H4 (cell line): ENCODE measurements at places on chromosomes 11 and 22. TPM values are rescaled to one million over a fixed set of nuclear protein-coding genes. Genes with fewer than 3 reads are reported as not detected.

- no peak for DNase-seq
Observed at GRCh38 chr11:2812371-2812991, 73.1 kb downstream of the CDKN1C start.

GRCh38 chr11:12483604-12484003 is 106.2 kb downstream of the PARVA start:
- no peak for DNase-seq

Gene RAPSN
- total RNA-seq, result not detected in 2 replicates

Gene TMEM138
- 48.5 and 62.5 TPM in 2 replicates for total RNA-seq

- no peak for DNase-seq
Observed at GRCh38 chr11:14768526-14769188, 123.4 kb downstream of the CYP2R1 start.

DNA sequence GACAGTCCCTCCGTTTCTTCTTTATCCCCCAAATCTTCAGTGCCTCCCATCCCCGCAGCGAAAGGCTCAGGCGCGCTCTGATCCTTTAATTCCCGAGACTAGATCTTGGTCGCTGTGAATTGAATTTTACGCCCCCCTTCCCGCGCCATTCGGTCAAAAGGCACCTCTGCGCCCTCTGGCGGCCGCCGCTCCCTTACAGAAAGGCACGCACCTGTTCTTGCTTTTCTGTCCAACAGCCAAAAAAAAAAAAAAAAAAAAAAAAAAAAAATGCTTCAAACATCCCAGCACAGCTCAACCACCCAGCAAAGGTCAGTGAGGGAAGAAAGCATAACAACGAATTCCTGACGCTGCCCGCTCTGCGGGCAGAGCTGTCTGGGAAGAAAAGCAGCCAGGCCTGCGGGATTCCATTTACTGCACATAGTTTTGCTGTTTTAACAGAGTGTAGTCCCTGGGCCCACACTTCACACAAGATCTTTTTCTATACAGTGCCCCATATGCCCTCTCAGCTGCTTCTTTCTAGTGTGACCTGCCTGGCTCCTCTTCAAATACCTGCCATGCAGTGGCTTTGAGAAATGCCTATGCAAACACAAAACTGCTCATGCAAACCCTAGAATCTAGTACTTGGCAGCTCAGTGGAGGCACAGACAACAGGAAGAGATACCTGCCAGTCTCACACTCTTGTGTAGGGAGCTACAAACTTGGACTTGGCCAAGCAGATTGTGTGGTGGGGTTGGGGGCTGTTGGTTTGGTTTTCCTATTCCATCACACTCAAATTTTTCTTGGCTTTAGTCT is 1.3 kb upstream of the ESAM start:
- peak; percentile 36 for DNase-seq

DNA sequence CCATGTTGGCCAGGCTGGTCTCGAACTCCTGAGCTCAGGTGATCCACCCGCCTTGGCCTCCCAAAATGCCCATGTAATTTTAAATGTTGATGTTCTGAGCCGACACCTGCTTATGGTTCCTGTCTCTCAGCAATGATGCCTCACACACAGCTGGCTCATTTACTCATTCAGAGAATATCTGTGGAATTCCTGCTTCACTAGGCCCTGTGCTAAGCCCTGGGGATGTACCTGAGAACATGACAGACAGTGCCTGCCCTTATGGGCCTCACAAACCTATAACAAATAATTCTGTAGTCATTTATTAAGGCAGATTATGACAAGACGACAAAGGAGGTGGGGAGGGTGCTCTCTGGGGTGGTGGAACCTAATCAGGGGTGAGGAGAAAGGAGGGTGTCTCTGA is 93.7 kb downstream of the PRR5L start:
- DNase-seq, result no peak

- no peak for DNase-seq
Observed at GRCh38 chr22:25078591-25078990, 121.1 kb upstream of the CRYBB3 start.

GRCh38 chr22:40183029-40183581 is 5.4 kb downstream of the TNRC6B start:
- peak; percentile 78 for DNase-seq

- DNase-seq, result peak; percentile 82
Observed at GRCh38 chr11:33987975-33988580, 63.5 kb upstream of the CAPRIN1 start.

Gene FRMD8
- total RNA-seq, result 16.3 and 37.3 TPM in 2 replicates

- DNase-seq, result no peak
Observed at GRCh38 chr11:9576701-9577381, 3.4 kb downstream of the WEE1 start.

- DNase-seq, result no peak
Observed at GRCh38 chr11:15801616-15802015, 554.7 kb downstream of the SOX6 start.

DNA sequence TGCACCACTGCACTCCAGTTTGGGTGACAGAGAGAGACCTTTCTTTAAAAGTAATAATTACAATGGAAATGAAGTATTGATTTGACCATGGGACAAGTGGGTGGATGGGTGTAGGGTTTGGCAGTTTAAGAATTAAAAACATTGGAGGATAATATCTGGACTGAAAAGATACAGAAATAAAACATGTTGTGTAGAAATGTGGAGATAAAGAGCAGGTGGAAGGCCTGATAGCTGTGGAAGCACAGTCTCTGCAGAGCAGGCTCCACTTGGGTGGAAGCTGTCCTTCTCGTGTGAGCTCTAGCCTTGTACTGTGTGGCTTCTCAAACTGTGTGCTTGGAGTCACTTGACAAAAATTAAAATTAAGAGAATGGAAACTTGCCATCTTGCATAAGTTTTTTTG is 25.6 kb downstream of the APLP2 start:
- no peak for DNase-seq

Gene MLC1
- 1.4 and 3.3 TPM in 2 replicates for total RNA-seq

DNA sequence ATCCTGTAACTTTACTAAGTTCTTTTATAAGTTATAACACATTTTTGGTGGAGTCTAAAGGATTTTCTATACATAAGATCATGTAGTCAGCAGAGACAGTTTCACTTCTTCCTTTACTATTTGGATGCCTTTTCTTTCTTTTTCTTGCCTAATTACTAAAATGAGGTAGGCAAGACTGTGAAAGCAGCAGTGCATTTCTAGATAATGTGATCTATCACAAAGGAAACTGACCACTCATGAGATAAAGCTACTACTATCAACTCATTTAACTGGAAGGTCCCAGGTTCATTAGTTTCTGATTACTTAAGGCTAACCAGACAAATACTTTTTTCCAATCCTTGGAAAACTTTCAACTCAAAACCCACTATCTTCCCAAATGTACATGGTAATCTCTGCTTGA is 196.2 kb upstream of the E2F8 start:
- DNase-seq, result no peak

DNA sequence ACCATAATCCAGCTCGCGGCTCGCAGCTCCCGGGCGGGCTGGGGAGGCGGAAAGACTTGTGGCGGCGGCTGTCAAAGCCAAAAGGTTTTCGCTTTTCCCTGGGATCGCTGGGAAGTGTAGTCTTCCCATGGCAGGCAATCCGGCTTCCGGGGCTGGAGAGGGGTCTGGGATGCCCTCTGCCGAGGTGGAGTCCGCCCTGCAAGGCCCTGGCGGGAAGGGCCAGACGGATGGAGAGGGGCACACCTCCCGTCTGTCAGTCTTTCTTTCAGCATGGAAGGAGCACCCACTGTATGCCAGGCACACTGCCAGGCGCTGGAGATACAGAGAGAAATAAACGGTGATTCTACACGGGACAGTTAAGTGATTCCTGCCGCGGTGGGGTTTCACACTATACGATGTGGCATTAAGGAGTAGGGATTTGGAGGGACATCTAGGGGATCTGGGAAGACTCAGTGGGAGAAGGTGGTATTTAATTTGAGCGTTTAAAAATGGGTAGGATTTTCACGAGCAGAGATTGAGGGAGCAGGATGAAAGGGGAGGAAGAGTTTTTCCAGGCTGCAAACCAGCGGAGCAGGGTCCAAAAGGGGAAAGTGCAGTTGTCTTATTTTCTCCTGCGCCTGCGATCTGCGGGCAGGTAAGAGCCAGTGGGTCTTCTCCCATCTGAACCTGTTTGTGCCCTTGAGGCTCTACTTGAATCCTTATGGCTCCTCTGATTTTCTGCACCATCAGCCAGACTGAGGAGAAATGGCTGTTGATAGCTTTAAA is at the start of gene BACE1:
Gene BACE1, minus strand, starts transcription at position 60 of the 765 bp plus-strand sequence. CDS start 461 bp downstream, outside the sequence.
- peak; percentile 80 for DNase-seq

Gene PRG3
- not detected in 2 replicates for total RNA-seq

Gene TRIM6
- total RNA-seq, result 6.4 and 11.2 TPM in 2 replicates

DNA sequence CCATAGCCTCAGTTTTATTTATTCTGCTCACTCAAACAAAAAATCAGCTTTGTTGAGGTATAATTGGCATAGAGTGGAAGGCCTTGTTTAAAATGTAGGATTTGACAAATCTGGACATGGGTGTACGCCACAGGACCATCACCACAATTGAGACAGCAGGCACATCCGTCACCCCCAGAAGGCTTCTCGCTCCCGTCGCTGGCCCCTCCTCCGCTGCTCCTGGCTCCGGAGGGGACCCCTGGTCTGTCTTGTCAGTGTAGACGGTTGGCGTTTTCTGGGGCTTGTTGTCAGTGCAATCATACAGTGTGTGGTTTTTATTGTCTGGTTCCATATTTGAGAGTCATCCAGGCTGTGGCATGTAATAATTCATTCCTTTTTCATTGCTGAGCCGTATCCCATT is 97.6 kb downstream of the KCNQ1 start:
- DNase-seq, result no peak

GRCh38 chr11:73404048-73404447 is 27.8 kb downstream of the RELT start:
- no peak for DNase-seq

GRCh38 chr11:79244241-79244772 is 196.5 kb downstream of the TENM4 start:
- peak; percentile 27 for DNase-seq

DNA sequence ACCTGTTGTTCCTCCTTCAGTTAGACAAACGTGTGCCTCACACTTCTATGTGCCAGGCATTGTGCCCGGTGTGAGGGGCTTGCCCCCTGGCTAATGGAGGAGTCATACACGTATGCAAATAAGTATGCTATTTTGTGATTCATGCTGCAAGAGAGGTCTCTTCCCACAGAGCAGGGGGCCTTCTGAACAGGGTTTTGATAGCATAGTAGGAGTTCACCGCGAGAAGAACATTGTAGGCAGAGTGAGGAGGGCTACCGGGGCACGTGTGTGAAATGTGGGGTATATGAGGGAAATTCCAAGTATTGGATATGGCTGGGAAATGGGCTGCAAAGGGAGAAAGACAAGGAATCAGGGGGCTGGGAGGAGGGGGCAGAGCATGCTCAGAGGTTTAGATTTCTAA is 84.5 kb downstream of the NECTIN1 start:
- DNase-seq, result no peak

Gene UPK2
- not detected in 2 replicates for total RNA-seq

- no peak for DNase-seq
Observed at GRCh38 chr22:20864186-20864908, 5.5 kb downstream of the SNAP29 start.

Gene OR51D1
- total RNA-seq, result not detected in 2 replicates

GRCh38 chr22:36486619-36487384 is 5.4 kb upstream of the TXN2 start:
- no peak for DNase-seq

DNA sequence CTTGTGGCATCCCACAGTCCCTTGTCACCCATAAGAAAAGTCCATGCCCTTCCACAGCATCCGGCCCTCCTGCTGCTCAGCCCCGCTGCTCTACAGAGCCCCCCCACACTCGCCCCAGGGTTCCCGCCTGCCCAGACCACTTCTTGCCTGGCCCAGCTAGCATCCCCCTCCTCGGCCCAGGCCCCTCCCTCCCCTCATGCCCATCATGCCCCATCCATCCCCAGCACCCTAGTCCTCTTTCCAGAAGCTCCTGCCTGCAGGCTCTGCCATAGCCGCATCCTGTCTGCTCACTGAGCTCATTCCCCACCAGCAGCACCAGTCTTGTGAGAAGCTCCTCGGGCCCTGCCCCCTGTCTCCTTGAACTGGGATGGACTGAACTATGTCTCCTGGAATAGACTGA is 54.4 kb downstream of the LINC01488 start:
- no peak for DNase-seq

DNA sequence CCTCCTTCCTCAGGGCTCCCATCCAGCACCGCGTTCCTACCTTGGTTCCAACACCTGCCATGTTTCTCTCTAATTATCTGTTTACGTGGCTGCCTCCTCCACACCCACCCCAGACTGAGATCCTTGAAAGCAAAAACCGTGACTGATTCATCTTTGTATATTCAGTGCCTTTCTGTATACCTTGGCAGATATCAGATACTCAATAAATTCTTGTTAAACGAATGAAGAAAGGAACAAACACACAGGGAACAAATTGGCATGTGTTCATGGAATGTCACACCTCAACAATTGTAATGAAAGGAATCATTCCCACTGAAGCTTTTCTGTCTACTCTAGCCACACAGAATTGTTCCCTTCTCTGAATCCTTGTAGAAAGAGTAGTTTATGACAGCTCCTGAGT is 20.4 kb upstream of the LRRC55 start:
- no peak for DNase-seq

- DNase-seq, result no peak
Observed at GRCh38 chr11:70578371-70578770, 180.0 kb downstream of the CTTN start.

Gene SMC1B
- total RNA-seq, result not detected in 2 replicates

DNA sequence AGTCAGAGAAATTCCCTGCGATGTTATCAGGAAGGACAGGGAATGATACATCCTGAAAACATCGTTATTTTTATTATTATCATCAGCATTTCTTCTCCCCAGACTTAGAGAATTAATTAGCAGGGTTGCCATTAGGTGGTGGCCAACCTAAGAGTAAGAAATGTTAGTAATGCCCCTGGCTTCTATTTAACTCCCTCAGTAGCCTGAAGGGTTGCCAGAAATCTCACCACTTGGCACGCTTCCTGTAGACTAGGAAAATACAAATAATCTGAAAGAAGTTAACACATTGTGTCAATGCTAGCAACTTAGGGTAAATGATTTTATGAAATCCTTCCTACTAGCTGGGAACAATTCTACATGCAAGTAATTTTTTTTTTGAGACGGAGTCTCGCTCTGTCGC is 45.5 kb downstream of the ENDOD1 start:
- DNase-seq, result no peak

- DNase-seq, result no peak
Observed at GRCh38 chr11:35115688-35116030, 23.3 kb upstream of the CD44 start.

DNA sequence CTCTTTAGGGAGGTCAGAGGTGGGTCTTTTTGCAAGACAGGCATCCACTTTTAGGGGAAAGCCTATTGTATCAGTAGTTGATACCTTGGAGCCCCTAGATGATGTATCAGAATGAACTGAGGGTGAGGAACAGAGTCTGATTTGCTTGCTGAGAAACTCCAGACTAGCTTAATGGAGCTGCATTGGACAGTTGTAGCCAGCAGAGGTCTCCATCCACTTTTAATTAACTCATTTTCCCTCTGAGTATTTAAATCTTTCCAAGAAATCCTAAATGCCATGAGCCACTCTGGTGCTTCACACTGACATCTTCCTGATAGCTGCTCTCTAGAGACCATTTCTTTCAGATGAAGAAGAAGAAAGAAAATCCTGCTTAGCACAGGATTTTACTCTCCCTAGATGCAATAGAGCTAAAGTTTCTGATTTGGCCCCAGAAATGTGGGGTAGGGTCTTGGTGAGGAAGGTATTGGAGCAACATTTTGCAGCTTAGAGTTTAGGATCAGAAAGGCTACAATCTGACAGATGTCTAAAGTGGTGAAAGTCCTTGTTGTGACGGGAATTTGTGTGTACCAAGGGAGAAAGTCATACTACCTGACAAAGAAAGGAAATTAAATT is 38.0 kb downstream of the EXT2 start:
- DNase-seq, result peak; percentile 31

- DNase-seq, result no peak
Observed at GRCh38 chr11:115458877-115459276, 45.3 kb downstream of the CADM1 start.

Gene MUC5B
- not detected in 2 replicates for total RNA-seq

Gene OR5P2
- not detected in 2 replicates for total RNA-seq
